ENCODE measurements at places on chromosomes 6 and 20.

DNA sequence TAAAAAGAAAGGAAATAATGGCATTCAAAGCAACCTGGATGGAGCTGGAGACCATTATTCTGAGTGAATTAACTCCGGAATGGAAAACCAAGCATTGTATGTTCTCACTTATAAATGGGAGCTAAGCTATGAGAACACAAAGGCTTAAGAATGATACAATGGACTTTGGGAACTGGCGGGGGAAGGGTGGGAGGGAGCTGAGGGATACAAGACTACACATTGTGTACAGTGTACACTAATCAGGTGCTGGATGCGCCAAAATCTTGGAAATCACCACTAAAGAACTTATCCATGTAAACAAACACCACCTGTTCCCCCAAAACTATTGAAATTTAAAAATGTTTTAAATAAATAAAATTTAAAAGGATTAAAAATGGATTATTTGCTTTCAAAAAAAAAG is 4.1 kb upstream of the HLA-E start:
- no peak for DNase-seq

DNA sequence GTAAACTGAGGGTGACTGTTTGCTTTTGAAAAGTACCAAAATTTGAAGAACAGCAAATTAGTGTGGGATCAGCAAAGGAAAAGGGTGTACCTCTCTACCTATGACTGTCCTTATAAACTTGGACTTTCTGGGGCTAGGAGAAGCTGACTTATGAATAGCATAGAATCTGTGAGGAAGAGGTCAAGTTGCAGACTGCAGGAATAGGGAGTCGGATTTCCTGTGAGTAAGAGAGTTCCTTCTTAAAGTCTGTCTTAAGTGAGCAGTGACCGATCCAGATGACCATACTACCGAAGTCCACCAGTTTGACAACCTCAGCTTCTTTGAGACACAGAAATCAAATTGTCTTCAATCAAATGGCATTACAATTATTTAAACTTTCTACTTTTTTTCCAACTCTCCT is 708.7 kb downstream of the UTRN start:
- peak; percentile 10 for DNase-seq

GRCh38 chr6:32589596-32590449 is at the start of gene HLA-DRB1:
Gene HLA-DRB1 (minus strand): TSS chr6:32589848. CDS start chr6:32589742, 106 bp downstream.
- DNase-seq, result peak; percentile 24

GRCh38 chr20:49646126-49646525 is 67.6 kb downstream of the B4GALT5 start:
- DNase-seq, result peak; percentile 35

DNA sequence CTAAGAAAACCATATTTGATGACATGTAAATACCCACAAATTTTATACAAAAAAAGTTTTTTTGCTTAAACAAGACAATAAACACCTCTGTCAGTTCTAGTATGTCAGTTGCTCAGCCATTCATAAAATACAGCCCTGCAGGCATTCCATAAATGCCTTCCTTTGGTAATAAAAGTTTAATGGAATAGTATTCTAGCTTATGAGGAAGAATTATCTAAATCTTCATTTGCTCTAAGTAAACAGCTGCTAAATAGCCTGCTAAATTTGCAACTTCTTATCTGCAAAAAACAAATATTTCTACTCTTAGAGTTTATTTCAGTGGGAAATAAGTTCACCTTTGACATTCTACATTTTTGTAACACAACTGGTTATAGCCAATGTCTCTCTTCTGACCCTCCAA is 108.8 kb downstream of the SMLR1 start:
- DNase-seq, result peak; percentile 7

DNA sequence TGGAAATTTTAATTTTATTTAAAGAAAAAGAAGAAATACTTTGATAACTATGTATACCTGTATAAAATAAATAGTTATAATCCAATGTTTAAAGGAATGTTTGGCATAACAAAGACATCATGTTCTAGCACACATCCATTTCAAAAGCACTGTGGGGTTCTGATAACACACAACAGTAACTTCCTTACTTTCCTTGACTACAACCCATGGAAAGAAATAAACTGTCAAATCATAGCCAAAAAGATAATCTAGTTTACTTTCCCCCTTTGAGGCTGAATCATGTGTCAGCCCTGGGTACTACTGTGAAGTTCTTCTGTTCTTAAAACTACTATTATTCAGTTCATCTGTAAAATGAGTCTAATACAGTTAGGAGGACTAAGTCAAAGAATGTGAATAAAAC is 61.4 kb upstream of the PKIB start:
- DNase-seq, result no peak

DNA sequence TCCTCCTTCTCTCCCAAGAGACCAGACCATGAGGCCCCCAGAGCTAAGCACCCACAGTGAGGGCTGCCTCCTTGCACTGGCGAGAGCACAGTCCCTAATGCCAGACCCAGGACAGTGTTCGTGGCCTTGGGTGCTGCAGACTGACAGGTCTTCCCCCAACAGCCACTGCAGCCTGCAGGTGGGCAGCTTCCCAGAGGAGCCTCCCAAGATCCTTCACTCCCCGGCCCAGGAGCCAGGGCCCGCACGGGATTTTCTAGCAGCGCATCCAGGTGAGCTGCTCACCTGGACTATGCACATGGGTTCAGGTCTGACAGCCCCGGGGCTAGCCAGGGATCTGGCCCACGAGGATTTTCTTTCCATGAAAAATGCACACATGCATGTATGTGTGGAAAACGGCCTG is 41.7 kb downstream of the SUMO4 start:
- DNase-seq, result no peak

GRCh38 chr20:35866418-35867202 is 87.7 kb downstream of the SCAND1 start:
- DNase-seq, result peak; percentile 23

GRCh38 chr20:38129248-38129865 is 35.7 kb downstream of the TGM2 start:
- no peak for DNase-seq

GRCh38 chr6:169188475-169188874 is 65.2 kb downstream of the THBS2 start:
- DNase-seq, result peak; percentile 54

DNA sequence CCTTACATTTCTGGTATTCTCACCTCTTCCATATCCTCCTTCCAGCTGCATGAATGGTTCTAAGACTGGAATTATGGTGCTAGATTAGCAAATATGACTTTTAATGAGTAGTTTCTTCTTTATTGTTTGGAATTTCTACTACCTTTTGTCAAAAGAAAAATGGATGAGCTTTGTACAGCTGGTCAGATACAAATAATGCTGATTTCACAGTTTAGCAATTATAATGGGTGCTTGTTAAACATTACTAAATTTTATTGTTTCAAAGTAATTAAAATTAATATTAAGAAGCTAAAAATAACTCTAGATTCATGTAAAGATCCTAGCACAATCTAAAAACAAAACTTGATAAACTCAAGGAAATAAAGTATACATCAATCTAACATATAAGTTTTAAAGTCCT is 32.3 kb upstream of the BEND6 start:
- no peak for DNase-seq

DNA sequence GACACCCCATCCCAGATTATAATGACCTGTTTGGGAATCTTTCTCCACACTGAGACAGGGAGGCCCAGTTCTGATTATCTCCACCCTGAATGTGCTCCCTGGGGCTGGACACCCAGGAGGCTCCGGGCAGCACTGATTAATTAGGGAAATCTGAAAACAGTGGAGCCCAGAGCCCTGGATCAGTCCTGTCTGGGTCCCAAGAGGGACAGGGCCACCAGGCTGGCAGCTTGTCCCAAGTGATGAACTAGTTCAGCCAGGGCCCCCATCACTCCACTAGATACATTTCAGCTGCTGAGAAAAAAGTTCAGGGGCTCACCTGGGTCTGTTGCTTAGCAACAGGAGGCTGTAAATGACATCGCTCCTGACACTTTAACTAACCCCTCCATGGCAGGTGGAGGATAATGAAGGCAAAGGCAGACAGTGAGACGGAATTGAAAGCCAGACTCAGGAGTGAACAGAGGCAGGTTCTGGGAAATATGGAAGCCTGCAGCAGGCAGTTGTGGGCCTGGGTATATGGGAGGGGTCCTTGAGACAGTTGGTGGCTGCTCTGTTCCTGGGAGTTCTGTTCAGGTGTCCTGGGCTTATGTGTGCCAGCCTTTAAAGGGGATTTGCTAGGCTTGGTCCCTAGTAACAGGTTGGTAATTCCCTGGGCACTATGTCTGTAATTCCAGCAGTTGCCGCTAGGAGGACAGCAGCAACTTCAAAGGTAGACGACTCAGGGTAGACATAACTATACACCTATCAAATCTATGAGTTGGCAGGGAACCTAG is 78.3 kb upstream of the CTNNBL1 start:
- peak; percentile 41 for DNase-seq

- DNase-seq, result no peak
Observed at GRCh38 chr6:127966616-127967015, 65.8 kb upstream of the THEMIS start.

DNA sequence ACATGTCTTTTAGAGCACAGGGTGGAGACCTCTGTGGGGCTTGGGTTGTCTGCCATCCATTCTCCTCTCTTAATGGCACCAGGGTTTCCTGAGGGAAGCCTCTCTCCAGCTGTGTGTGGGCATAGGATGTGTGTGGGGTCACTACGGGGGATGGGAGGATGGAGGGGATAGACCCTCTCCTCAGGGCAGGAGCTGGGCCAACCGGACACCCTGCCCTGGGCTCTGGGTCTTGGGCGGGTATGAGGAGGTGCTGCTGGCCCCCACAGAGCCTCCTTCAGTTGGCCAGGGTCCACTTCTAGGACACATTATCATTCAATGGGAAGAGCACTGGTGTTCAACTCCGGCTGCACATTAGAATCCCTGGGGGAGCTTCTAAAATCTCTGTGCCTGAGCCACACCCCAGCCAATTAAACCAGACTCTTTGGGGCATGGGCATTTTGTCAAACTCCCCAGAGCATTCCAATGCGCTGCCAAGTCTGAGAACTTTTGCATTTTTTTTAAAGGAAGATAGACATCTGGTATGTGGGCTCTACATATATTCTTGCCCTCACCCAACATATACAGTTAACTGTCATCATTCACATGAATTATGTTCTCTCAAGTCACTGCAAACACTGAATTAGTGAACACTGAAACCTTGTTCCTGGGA is 38.5 kb downstream of the TRAM2 start:
- DNase-seq, result peak; percentile 64

DNA sequence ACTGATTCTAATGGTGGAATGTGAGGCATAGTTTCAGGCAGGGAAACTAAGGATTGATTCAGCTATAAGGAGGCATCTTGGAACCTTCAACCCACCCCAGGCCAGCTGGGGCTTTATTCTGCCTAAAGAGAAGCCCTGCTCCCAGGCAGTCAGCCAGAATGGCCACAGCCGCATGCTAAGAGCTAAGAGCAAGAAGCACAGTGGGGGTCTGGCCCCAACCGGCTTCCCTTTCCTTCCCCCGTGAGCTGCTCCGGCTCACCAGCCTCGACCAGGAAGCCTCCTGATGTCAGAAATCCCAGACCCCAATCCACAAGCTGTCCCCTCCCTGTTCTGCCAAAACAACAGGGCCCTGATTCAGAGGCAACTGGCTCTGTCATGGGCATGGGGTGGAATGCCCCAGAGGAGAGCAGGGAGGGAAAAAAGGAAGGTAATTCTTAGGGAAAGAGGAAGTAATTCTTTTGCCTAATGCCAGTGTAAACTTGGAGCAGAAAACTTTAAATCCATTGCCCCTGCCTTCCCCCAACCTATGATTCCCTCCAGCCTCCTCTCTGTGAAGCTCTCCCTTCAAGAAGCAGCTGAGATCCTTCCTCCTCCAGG is 6.9 kb downstream of the GRM4 start:
- DNase-seq, result no peak
